ENCODE measurements at places on chromosomes 7 and 10.
A peak's percentile ranks its signal among the peaks of the same experiment; 100 is the strongest.

- no peak for DNase-seq
Observed at GRCh38 chr7:128405471-128406313, 4.1 kb downstream of the IMPDH1 start.

DNA sequence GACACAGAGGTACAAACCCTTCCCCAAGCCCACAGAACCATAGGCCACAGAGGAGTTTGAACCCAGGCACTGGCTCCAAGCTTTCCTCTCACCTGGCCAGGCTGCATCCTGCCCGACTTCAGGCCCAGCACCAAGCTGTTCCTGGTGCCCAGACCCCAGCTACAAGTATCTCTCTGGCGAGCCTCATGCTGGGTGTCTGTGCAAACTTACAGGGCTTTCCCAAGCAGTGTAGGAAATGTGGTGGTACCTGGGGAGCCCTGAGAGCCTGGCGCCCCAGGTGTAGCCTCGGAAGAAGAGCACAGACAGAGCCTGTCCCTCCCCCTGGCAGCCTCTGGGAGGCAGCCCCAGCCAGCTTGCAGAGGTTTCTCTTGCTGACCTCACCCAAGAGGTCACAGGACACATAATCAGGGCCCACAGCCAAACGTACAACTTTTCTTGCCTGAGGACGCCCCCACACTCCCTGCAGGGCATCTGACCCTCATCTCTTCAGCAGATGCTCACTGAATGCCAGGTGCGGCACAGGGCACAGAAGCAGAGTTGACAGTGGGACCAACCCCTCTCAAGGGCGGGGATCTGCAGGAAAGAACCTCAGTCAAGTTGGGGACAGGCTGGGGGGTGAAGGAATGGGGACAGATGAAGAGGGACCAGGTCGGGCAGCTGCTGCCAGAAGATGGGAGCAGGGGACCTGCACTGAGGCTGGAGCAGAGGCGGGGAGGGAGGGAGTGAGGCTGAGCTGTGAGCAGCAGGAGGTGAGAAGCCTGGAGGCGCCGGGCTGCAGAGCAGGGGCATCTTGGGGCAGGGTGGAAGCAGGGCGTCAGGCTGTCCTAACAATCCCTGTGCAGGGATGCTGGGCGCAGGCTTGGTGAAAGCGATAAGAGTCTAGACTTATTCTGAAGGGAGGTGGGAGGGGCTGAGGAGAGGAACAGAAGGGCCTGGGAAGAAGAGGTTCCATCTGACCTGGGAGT lies 16.3 kb upstream of the MYL7 start:
- no peak for DNase-seq

DNA sequence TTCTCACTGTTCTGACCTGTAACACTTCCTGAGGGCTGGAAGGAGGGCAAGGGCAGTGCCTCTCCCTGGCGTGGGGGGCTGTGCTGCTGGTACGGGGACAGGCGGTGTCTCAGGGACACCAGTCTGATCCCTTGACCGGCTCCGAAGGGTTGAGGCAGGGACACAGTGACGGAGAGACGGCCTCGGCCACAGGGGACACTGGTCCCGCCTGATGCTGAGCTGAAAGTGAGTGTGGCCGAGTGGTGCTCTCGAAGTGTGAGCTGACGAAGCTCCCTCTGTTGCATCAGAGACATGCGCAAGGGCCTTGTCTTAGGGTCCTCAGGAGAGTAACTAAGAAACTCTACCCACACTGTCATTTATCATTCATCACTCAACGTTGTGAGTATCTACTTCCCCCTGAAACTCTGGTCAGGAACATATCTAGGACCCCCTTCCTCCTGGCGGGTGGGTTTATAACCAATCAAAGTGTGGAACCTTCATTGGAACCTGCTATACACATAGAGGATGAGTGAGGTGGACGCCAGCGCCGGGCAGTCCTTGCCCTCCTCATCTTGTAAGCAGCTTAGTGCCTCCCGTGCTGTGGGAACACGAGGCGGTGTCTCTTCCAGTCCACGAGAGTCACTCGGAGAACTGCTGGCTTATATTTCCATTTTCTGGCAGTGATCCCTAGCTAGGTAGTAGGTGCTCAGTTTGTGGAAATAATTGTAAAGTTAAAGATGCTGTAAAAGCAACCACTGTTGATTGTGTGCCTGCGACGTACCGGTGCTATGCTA lies 283.1 kb downstream of the DNAJB6 start:
- no peak for DNase-seq

DNA sequence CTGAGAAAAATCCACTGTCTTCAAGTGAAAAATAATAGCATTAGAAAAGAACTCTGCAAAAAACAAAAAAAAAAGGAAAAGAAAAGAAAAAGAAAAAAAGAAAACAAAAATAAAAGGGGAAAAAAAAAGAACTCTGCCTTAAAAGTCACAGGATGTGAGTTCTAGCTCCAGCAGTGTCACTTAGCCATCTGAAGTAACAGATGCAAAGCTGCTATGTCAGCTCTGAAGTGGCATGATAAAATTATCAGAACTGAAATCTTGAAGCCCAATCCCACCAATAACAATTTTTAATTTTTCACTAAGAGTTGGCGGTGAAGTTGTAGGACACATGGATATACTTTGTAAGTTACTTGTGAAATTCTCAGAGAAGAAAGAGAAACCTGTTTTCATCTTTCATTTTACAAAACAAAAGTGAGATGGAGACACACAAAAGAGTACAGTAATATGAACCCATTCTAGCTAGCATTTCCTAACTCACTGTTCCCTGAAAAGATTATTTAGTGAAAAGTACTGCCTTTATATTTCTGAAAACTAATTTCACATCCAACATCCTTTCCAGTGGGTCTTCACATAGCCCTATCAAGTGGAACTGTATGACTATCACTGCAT lies 103.5 kb downstream of the ELAPOR2 start:
- DNase-seq, result no peak

DNA sequence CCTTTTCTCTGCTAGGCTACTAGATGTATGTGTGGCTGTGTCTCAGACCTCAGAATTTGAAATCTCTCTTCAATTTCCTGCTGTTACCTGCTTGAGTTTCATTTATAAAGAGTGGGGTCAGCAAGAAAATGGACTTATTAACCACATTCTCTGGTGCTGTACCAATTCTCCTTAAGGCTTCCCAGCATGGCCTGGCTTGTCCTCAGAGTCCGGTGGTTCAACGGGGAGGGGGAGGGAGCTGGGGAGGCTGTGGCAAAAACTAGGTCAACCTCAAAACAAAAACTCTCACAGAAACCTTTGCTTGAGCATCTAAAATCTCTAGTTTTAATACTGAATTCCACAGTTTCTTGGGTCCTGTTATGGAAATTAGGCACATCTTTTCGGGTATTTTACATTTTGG lies 389.1 kb upstream of the COBL start:
- peak; percentile 71 for DNase-seq

DNA sequence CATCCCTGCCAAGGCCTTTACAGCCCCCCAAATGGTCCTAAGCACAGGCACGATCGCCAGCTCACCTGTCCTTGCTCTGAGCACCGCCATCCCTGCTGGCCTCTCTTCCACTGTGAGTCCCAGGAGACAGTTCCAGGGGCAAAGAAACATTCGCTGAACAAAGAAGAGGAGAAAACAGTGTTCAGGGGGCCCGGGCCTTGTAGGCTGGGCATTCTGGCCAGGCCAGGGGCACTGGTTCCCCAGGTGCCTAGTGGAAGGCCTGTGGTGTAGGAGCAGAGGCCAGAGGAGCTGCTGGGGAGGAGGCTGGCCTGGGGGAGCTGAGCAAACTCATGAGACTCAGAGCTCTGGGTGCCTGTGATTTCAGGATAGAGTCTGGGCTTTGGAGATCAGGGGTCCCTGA lies 22.6 kb downstream of the AQP1 start:
- DNase-seq, result no peak
